ENCODE measurements at places on chromosomes 1 and 21.

DNA sequence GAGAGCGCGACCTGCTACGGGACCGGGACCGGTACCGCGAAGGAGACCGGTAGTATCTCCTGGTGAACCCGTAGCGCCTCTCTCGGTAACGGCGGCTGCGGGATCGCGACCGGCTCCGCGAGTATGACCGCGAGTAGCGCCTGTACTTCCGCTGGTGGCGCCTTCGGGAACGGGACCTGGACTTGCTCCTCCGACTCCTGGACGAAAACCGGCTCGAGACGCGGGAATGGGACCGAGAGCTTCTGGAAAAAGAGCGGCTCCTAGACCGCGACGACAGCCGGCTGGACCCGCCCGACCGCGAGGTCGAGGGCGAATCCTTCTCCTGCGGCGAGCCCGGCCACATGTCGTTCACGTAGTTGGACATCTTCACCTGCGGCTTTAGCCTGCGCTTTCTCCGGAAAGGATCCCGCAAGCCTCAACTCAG, 642 bp downstream of the RSRP1 start:
- peak; percentile 45 for DNase-seq

- peak; percentile 24 for DNase-seq
Measured at GRCh38 chr1:9690440-9691107, 39.0 kb downstream of the PIK3CD start.

DNA sequence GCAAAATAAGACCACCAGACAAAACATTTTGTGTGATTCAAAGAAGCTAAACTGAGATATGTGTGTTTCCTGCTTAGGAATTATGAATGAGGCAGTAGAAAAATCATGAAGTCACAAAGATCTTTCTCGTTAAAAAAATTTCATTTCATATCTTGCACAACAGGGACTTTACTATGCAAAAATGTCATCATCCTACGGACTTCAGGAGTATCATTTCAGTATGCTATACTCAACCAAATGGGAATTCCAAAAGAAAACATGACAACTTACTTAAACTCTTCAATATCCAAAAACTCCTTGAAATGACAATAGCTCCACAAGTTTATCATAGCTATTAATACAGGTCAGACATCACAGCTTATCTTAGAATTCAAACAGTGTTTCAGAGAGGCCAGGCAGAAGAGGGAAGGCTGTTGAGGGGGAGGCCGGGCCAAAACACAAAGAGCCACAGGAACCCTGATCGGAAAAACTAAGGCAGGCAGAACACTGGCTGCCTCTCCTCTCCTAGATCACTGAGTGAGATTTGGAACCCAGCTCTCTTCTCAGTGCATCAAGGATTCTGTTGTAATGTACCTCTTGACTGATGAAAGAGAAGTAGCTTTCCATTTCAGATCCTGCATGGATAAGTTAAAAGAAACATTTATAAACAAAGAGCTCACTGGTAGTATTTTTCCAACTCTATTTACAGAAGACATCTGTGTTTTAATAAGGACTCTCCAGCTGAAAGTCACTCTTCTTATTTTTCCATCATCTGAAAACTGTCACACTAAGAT, 66.9 kb downstream of the TESK2 start:
- no peak for DNase-seq

DNA sequence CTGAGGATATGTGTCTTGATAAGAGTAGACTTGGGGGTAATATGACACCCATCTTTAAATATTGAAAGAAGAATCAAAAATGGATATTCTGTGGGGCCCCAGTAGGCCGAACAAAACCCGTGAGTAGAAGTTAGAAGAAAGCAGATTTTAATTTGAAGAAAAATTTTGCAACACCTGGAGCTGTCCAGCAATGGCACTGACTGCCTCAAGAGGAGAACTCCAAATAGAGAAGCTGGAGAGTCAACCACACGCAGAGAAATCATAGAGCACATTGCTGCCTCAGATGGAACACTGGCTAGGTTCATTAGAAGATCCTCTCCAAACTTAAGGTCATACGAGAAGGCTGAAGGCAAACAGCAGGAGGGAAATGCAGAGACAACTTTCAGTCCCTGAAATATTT, 6.8 kb downstream of the NHLH1 start:
- no peak for DNase-seq

GRCh38 chr1:19462781-19463503, 22.4 kb downstream of the CAPZB start:
- no peak for DNase-seq

GRCh38 chr1:159081626-159082025, 5.1 kb upstream of the AIM2 start:
- peak; percentile 34 for DNase-seq

- DNase-seq, result no peak
Measured at GRCh38 chr1:226664413-226665101, 74.5 kb downstream of the ITPKB start.

- DNase-seq, result no peak
Measured at GRCh38 chr1:61752921-61753389, 10.7 kb downstream of the PATJ start.

DNA sequence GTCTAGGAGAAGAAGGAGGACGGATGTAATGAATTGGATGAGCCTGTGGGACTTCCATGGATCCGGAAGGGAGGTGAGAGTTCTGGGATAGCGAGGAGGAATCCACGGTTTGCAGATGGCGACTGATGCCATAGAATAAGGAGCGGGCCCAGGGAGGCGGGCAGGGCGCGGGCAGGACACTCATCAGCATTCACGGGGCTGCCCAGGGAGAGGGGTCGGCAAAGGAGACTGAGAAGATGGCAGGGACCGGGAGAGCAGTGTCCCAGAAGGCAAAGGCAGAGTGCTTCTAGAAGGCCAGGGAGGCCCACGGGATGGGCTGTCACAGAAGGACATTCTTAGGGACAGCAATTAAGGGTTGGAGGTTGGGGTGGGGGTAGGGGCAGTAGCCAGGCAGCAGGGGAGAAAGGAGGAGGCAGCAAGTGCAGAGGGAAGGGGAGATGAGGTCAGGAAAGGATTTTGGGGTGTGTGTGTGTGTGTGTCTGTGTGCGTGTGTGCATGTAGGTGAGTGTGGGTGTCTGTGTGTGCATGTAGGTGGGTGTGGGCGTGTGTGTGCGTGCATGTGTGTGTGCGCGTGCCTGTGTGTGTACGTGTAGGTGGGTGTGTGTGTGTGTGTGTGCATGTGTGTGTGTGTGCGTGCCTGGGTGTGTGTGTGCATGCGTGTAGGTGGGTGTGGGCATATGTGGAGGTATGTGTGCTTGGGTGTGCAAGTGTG, 1.1 kb upstream of the COL8A2 start:
- DNase-seq, result no peak

GRCh38 chr1:221543529-221544120, 198.3 kb downstream of the DUSP10 start:
- DNase-seq, result no peak

GRCh38 chr1:56397811-56398231, 181.5 kb downstream of the PLPP3 start:
- DNase-seq, result no peak

GRCh38 chr1:22920026-22920733, 52.5 kb downstream of the LACTBL1 start:
- no peak for DNase-seq

DNA sequence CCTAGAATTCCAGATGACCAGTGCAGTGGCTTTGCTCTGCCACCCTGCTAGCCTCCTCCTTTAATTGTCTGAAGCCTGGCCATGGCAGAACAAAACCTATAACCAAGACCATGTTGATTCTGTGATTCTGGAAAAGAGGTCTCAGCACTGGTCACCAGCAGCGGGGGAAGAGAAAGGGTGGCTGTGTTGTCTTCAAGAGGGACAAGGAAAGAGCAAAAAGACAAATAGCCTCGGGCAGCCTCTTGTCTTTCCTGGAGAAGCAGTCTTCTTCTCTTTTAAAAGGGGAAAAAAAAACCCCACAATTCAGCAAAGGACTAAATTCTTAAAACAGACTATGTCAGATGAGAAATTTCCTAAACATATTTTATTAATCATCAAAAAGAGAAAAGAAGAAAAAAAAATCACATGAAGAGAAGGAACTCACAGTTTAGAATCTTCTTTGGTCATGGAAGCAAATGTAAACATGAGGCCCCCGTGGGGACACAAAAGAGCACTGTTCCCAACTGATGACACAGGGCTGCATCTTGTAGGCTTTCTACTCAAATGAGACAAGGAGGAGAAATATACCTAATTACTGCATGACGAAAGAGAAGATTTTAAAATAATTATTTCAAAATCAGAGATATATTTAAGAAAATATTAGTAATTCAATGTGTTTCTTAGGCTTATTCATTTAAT, 36.3 kb upstream of the RAP1GAP start:
- no peak for DNase-seq

DNA sequence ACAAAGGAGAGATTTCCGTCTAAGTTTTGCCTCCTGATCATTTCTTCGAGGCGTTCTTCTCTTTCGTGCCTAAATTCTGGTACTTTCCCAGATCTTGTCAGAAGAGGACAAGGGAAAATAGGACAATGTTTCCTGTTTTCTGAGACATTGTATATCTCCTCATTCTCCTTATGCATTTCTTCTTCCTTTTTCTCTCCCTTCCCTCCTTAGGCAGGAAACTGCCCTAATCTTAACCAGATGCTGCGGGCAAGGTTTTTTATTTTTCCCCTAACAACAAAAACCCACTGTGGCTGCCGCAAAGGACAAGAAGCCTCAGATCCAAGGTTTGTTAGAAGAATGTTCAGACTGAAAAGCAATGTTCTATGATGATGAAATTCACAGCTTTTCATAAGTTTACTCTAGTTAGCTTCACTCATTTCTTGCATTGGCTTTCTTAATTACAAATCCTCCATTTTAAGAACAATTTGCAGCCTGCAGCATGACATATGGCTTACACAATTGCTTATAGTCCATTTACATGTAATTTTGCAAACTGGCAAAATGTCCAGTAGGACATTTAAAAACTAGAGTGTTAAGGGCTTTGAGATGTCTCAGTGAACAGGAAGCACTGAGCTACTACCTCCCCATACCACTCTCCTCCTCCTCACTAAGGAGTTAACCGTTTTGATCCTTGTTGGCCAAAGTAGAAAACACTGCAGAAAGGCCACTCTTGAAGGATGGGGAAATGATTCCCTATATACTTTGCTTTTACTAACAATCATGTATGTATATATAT, 624 bp downstream of the CTSK start:
- DNase-seq, result no peak

- no peak for DNase-seq
Measured at GRCh38 chr1:179935909-179936496, 18.6 kb upstream of the CEP350 start.

DNA sequence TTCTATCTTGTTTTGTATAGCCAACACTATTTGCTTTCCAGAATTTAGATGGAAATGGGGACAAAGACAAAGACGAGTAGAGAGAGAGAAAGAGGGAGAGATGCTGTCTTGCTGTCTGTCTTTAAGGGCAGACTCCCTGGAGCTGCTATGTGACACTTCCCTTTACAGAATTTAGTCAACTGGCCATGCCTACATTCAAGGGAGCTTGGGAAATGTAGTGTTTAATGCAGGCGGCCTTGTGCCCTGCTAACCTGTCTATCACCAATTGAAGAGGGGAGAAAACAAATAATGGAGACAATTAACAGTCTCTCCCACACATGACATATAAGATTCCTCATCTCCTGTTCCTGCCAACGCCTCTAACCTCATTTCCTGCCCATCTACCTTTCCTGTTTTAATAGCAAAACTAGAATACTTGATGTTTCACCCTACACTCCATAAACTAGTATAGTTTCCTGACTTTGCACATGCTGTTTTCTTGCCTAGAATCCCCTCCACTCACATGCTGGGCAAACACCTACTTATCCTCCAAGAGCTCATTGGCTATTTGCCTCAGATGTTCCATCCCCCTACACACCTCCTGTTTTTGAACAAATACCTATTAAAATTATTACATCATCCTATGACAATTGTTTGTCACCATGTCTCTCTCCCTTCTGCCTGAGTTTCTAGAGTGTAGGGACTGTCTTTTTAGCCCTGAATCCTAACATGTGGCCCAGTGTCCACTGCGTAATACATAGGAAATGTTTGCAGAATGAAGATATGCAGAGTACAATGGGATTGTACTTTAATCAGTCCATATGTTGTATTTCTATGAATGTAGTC, 117.2 kb downstream of the SLC25A24 start:
- no peak for DNase-seq

DNA sequence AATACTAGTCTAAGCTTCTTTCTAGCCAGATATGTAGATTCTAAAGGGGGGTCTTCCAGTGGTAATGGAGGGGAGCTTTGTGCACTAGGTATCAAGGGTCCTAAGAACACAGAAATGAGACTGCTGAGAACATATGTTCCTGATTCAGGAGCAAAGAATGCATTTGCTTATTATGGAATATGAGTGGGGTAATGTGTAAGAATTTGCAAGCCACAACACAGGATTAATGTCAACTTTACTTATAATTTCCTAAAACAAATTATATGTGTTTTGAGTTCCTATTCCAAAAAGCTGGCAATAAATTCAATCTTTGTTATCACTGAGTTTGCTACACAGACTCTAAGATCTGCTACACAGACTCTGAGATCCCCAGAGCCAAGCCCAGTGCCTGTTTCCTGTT, 357.0 kb upstream of the PTBP2 start:
- no peak for DNase-seq

GRCh38 chr1:218498056-218498938, 153.2 kb downstream of the TGFB2 start:
- DNase-seq, result no peak

- no peak for DNase-seq
Measured at GRCh38 chr1:205374210-205375078, 17.7 kb upstream of the KLHDC8A start.

GRCh38 chr1:247409869-247410544, 6.0 kb upstream of the NLRP3 start:
- DNase-seq, result no peak

DNA sequence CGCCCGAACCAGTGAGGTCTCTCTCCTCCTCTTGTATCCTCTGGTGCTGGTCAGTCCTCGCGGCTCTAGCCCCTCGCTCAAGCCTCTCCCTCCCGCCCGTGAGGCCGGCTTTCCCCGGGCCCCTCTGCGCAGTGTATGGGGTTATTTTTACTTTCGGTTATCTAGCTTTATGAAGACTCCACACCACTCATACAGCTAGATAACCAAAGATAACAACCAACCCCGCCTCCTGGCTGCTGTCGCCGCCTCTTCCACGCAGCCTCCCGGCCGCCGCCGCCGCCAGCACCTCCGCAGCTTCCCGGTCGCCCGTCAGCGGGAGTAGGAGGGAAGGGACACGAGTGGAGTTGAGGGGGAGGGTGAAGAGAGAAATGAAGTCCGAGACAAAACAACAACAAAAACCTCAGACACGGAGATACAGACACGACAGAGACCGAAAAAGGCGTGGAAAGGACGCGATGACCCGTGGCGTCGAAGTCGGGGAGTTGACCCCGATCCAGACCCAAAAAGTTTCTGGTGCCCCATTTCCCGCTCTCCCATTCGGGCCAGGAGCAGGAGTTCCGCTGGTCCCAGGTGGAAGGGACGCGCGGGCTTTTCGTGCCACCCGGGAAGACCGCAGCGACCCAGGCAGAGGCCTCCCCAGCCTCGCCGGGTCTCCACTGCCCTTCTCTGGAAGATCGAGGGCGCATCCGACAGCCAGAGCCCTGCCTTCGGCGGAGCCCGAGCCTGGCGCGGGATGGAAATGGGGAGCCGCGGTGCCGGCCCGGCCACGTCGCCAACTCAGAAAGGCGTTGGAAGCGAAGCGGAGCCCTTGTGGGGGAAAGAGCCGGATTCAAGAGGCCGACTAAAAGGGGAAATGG, 51.4 kb downstream of the RHBG start:
- DNase-seq, result no peak

GRCh38 chr21:32064281-32064910, 191.6 kb downstream of the HUNK start:
- DNase-seq, result no peak

Data from glutamatergic neuron (in vitro differentiated cells).